ENCODE measurements at places on chromosomes 2 and 18. TPM values are rescaled to one million over a fixed set of nuclear protein-coding genes. Genes with fewer than 3 reads are reported as not detected.

DNA sequence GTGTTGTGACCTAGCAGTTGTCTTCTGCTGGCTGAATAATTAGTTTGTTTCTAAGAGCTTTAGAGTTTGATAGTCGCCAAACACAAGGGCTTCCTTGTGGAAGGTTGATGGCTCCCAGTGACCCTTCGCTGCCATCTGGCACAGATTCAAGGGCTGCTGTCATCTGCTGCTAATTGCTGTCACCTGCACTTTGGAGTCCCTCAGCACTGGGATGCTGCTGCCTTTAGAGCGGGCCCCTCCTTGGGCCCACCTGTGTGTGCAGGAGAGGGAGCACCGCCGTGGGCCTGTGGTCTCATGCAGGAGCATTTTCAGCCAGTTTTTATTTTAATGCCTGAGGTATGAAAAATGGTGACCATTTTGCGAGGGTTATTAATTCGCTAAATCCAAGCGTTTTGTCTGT is 154.0 kb upstream of the NFATC1 start:
- DNase-seq = no peak

DNA sequence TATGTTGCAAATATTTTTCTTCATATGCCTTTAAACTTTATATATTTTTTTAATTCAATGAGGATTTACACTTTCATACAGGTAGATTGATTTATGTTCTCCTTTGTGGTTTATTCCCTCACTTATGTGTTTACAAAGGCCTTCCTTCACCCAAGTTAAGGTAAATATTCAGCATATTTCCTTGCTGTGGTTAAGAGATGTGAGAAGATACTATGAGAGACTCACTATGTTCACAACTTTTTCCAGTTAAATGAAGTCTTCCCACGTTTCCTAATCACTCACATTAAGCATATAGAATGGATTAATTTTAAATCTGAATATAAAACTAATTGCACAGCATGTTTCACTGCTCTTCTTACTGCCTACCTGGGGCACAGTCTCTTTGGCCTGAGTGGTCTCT is 597 bp downstream of the PECR start:
- DNase-seq = no peak

DNA sequence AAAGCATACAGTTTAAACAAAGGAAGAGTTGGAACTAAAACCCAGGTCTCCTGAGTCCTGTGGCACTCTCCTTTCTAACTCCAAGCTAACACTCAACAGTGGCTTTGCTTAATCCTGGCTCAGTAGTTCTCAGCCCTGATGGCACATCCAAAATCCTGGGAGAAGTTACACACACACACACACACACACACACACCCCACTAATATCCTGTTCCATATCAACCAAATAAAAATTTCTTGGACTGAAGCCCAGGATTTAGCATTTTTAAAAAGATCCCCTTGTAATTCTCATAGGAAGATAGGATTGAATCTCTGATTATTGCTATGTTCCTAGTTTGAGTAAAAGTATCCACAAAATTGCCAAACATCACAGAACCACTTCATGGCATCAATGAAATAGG is 136.1 kb upstream of the RIOK3 start:
- no peak for DNase-seq

GRCh38 chr2:109473616-109474318 is 140.0 kb downstream of the SEPTIN10 start:
- DNase-seq = no peak

- DNase-seq = no peak
Measured at GRCh38 chr2:26241928-26242436, 2.5 kb downstream of the HADHA start.

GRCh38 chr2:23449413-23449812 is 64.4 kb downstream of the KLHL29 start:
- DNase-seq = no peak

GRCh38 chr2:104312684-104313083 is 541.2 kb upstream of the POU3F3 start:
- DNase-seq = no peak

DNA sequence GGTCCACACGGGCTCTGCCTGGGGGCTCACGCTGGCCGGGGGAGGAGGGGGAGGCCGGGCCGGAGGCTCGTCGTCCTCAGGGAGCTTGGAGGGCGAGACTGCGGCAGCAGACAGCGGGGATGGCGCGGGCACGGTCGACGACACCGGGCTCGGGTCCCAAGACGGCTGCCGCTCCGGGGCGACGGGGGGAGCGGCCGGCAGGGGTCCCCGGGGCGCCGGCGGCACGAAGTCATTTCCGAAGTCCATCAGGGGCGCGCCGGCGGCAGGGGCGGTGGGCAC is 491 bp downstream of the RTN4 start:
- no peak for DNase-seq

DNA sequence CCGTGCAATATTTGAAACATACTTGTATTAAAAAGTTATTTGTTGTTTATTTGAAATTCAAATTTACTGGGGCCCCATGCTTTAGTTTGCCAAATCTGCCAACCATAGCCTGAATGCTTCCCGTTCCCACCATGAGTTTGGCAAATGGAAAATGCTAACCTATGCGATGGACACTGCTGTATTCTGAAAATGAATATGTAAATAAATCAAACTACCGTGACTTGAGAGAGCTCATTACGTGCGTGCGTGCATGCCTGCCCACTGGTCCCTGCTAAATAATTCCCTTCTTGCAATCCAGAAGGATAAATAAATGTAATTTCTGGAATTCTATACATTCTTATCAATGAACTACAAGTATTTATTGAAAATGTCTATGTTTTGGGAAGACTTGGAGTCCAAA is 3.2 kb downstream of the BOD1L2 start:
- DNase-seq = no peak

DNA sequence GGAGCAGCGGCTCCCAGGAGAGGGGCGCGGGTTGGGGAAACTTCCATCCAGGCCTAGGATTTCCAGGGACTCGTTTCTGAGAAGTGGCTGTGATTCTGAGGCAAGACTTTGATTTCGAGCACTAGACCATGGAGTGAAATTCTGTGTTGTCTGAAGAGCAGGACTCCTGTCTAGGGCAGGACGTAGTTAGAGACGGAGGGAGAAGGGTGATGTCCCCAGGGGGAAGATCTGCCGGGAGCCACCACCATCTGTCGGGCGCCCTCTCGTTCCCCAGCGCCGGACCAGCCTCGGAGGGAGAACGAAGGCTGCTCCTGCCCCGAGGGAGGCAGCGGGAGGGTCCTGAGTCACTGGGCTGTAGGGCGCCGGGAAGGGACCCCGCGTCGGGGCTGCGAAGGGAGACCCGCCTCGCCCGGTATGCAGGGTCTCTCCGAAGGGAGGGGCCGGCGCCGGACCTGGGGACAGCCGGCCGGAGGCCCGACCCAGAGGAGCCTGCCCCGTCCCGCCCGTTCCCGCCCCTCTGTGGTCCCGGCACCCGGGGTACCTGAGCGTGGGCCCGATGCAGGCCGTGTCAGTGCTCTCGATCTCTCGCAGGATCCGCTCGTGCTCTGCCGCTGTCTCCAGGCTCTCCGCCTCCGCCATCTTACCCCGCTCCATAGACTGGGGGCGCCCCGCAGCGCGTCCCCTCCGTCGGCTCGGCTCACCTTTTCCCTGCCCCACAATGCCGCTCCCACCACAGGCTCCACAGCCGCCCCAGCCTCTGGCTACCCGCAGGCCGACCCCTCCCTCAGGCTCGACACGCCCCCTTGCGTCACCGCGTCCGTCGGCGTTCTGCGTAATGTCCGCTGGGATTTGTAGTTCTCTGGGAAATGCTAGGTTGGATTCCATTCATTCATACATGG is at the start of gene EXOC6B:
Gene EXOC6B (minus strand): TSS at position 777 of the 899 bp plus-strand sequence.
- DNase-seq = peak; percentile 63

DNA sequence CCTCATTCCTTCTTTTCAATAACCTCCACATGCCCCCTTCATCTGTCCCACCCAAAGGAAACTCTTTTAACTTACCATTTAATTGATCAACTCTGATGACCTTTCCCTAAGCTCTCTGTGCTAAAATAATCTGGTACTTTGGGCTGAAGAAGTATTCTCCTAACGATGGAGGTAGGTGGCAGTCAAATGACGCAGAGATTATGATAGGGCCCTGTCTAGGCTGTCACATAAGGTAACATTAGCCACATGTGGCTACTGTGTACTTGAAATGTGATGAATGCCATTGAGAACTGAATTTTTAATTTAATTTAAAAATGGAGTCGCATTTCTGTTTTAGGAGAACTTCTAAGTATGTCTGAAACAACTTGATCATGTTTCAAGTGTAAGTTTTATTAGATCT is 140.5 kb upstream of the TNP1 start:
- DNase-seq = no peak

DNA sequence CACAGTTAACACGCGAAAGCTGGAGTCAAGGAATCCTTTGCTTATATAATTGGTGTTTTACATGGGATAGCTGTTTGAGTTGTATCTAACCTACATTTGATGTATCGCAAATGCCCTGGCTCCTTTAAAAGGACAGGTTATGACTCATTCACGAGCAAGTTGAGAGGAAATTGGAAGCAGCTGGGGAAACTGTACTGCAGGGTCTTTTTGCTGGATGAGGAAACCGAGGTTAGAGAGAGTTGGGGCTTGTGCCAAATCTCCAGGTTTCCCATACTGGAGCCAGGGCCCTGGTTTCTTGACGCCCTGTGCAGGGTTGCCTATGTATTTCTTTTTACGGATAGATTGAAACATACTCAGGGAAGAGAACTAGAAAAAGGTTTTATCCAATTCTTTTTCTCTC is 60.0 kb upstream of the SPTBN1 start:
- no peak for DNase-seq

- DNase-seq = no peak
Measured at GRCh38 chr2:201959198-201959597, 74.5 kb upstream of the FZD7 start.

- no peak for DNase-seq
Measured at GRCh38 chr2:101921319-101921952, 70.3 kb upstream of the IL1R2 start.

DNA sequence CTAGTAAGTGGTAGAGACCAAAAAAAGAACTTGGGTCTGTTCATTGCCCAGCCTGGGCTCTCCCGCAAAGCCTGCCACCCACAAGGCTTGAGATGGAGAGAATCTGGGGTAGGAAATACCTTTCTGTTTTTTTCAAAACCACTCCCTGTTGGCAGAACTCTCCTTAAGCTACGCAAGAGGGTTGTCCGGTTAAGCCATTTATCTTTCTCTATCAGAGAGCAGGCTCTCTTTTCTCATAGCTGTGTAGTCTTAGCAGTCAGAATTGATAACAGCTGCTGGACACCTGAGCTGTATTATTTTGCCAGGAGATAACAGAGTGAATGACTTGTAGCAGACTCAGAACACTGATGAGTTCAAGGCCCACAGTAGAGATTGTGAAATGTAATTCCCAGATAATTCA is 1088.1 kb downstream of the TSN start:
- no peak for DNase-seq

- DNase-seq = no peak
Measured at GRCh38 chr18:55289775-55290174, 298.2 kb downstream of the TCF4 start.

Gene HJURP
- 1.6 TPM for total RNA-seq

Gene CRACDL
- 1.9 TPM for total RNA-seq

Gene LAMA3
- total RNA-seq = 34.2 TPM

Gene ZSWIM2
- total RNA-seq = not detected

Gene MAP3K20
- 45.9 TPM for total RNA-seq

Gene CPO
- total RNA-seq = not detected

Gene KCNE4
- 9.6 TPM for total RNA-seq

Gene SH3RF3
- total RNA-seq = 61.7 TPM

Gene RAPGEF4
- total RNA-seq = 9.9 TPM

Gene EFEMP1
- 1,782 TPM for total RNA-seq

Gene ECEL1
- 2.8 TPM for total RNA-seq

Gene GPR35
- 5.8 TPM for total RNA-seq
